ENCODE measurements at places on chromosomes 11 and 22.

DNA sequence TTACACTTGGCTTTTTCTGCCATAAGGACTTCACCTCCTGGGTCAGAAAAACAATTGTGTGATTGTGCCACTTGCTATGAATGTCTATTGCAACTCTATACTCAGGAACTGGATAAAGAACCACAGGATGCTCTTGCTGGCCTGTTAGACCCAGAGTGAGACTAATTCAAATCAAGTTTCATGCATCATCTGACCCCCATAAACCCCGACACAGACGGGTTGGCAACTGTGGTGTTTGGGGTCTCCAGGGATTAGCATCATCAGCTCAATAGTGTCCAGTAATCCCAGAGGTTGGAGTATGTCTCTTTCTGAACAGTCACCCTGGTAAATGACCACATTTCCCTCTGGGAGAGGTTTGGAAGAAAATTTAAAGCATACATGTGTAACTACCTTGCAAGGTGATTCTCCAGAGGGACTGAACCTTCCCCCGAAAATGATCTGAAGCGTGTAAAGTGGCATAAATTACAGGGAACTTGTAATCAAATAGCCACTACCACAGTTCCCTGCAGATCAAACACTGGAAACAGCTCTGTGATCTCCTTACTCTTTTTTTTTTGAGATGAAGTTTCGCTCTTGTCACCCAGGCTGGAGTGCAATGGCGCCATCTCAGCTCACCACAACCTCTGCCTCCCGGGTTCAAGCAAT, 1097.6 kb downstream of the TBC1D22A start:
- DNase-seq, result no peak

- no peak for DNase-seq
These were observed 48.5 kb downstream of the SVIP start for GRCh38 chr11:22780952-22781593.

DNA sequence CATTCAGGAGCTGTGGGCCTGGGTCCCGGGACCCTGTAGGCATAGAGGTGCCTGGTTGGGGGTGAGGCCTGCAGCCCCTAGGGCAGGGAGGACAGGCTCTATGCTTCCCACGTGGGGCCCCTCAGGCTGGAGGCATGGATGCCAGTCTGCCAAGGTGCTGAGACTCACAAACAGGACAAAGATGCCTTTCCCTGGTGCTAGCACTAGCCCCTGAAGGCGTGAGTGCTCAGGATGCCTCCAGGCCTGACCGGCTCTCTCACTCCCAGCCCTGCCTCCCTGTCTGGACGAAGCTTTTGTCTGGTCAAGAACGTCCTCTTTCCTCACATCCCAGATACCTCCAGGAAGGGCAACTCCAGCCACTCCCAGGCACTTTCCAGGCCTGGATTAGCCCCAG, 2.1 kb downstream of the CDC42BPG start:
- no peak for DNase-seq

DNA sequence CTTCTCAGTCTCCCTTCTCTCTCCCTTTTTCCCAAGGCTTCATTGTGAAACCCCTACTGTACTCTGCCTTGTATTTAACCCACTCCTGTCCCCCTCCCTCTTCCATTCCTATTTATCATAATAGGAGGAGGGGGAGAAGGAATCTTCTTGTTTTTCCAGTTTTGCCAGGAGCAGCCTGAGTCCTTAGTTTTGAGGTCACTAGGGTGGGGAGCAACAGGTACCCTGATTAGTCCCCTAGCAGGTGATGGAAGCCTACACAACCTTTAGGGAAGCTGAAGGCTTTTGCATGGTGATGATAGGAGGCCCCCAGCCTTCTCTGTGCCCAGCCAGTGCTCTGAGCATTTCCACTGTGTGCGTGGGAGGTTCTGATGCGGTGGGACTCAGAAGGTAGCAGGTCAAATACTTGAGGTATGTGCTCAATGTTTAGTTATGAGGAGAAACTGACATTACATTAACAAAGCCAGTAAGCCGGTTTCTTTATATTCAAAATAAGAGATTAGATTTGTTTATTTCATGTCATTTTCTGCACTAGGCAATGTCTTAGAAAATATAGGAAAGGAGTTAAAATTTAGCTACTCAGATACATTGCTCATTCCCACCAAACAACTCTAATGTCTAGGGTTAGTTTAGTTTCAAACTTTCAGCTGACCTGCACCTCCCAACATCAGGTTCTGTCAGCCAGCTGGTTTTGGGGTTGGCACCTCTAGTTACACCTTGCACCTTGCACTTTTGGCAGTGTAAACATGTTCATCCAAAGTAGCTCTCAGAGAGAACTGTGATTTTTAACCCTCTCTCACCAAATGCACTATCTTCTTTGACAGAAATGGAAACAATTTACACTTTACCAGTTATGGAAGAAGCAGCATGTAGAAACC, 26.0 kb downstream of the PARVA start:
- DNase-seq, result no peak

DNA sequence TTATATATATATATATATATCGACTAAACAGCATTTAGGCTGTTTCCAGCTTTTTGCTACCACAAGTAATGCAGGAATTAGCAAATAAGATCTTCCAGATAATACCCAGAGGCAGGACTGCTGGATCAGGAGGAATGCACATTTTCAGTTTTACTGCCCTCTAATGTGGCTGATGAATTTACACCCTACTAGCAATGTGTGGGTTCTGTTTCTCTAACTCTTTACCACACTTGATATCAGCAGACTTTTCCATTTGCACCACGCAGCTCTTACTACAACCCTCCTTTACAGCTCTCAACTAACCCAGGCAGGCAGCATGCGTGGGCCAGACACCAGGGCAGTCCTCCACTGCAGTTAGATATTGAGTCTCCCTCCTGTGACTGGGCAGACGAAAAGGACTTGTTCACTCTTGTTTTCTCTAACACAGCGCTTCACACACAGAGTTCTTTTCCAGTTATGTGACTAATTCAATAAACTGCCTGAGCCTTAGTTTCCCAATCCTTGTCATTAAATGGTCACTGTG, 67.7 kb downstream of the IGLL5 start:
- DNase-seq, result no peak

DNA sequence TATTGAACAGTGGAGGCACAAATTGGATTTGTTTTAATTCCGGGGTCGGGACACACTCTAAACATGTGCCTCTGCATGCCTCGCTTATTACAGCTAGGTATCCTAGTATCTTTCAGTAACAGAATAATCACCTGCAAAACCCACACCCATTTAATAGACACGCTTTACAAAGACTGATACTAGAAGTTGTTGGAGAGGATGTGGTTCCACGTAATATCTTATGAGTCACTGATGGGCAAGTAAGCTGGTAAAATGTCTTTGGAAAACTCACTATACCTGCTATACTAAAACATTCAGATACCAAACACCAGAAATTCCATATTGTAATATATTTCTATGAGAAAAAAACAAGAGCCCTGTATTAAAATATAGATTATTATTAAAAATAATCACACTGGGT, 84.0 kb downstream of the GGTLC2 start:
- DNase-seq, result no peak

GRCh38 chr22:44729391-44730021, 22.9 kb upstream of the ARHGAP8 start:
- DNase-seq, result no peak

- no peak for DNase-seq
These were observed 12.1 kb upstream of the AHNAK start for GRCh38 chr11:62558669-62559068.

DNA sequence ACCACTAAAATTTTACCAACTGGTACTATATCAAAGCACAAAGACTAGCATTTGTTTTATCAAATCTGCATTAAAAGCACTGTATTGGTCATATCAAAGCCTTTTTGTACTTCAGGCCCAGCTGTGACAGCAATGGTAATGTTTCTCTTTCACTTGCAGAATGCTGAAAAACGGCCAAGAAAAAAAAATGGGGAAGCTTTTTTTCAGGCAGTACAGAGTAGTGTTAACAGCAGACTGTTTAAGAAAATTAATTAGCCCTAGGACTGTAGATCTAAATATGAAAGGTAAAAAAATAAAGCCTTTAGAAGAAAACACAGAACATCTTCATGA, 33.3 kb downstream of the DENND5A start:
- no peak for DNase-seq

DNA sequence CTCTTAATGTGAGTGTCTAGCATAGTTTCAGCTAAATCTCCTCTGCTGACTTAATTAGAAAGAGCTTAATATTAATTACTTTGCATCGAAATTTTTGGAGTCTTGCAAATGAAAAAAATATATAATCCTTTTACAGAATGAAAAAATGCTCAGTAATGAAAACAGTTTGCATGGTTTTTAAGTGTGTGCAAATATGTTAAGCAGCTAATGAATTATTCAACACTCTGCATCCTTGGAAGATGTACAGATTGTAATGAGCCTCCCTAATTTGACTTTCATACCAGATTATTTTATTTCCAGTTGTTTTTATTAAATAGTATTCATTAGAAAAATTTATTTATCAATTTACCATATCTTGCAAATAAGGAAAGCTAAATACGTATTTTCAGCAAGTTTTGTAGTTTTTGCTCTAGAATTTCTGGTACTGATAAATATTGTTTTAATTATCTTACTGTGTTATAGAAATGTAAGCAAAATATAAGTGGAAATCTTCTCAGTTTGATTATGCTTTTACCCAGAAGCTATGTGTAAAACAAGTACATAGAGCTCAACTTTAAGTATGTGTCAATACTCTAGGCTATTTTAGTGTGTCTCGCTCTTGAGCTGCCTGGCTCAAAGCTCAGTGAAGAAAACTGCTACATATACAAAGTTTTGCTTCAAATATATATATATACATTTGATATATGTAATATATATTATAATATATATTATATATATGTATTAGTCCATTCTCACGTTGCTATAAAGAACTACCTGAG, 714.9 kb upstream of the LUZP2 start:
- DNase-seq, result no peak

DNA sequence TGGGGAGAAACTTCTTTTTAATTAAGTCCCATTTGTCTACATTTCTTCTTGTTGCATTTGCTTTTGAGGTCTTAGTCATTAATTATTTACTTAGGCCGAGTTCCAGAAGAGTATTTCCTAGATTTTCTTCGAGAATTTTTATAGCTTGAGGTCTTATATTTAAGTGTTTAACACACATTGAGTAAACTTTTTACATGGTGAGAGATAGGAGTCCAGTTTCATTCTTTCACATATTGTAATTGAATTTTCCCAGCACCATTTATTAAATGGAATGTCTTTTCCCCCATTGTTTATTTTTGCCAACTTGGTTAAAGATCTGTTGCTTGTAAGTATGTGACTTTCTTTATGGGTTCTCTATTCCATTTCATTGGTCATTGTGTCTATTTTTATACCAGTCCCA, 1344.0 kb upstream of the RAG2 start:
- DNase-seq, result no peak

DNA sequence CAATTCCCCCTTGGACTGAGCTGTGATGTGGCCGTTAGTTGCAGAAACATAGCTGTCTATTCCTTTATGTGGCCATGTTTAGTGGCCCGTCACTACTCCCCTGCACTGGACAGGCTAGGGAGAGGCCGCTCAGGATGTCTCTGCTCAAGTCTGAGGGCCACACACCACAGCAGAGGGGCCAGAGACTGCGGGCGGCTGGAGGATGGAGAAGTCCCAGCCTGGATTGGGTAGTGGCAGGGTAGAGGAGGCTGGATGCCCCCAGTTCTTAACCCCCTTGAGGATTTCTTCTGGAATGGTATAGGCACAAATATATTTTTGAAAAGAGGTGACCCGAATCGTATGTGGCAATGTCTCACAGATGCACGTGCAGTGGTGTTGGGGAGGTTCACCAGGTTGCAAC, 116.4 kb upstream of the B3GAT1 start:
- DNase-seq, result no peak

- no peak for DNase-seq
These were observed 64.1 kb downstream of the NECTIN1 start for GRCh38 chr11:119664701-119665420.

- DNase-seq, result no peak
These were observed 114.7 kb upstream of the OR4B1 start for GRCh38 chr11:48101958-48102357.

GRCh38 chr11:85768473-85769146, 42.3 kb downstream of the SYTL2 start:
- DNase-seq, result no peak

- DNase-seq, result no peak
These were observed 105.5 kb downstream of the CSNK2A3 start for GRCh38 chr11:11247576-11247975.

- peak; percentile 57 for DNase-seq
These were observed 616 bp downstream of the BTBD10 start for GRCh38 chr11:13462311-13462900.

- no peak for DNase-seq
These were observed 66.5 kb downstream of the EXT2 start for GRCh38 chr11:44162004-44162403.

DNA sequence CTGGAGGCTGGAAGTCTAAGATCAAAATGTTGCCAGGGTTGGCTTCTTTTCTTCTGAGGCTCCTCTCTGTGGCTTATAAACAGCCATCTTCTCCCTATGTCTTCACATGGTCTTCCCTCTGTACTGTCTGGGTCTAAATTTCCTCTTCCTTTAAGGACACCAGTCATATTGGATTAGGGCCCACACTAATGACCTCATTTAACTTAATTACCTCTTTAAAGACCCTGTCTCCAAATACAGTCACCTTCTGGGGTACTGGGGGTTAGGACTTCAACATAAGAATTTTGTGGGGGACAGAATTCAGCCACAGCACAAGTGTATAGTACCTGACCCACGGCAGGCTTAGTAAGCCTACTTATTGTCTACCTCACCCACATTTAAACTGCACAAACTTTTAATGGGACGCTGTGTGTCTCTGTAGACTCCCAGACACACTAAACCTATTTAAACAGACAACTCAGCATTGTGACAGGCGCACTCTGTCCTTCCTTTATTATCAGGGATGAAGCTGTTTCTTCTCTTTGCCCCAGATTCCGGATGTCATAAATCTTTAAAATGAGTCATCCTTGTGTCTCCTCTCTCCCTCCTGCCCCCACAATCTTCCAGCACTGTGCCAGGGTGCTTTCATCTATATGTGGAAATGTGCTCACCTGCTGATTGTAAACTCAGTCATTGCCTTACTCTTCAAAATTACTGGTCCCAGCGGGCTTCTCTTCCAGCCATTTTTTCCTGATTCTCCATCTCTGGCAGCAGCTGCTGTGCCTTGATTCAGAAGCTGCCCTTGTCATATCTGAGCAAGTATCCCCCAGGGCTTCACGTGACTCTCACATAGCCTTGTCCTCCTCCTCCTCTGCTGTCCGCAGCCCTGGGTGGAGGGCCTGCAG, 5.4 kb upstream of the MAPK8IP1 start:
- DNase-seq, result no peak

- DNase-seq, result no peak
These were observed 4.5 kb upstream of the SCGB1D2 start for GRCh38 chr11:62237499-62237898.

- DNase-seq, result no peak
These were observed 3.0 kb downstream of the RHOG start for GRCh38 chr11:3837793-3838192.

Measured in stimulated activated CD8-positive, alpha-beta memory T cell treated with anti-CD3 and anti-CD28 coated beads, Interleukin-2, amount 100 ng/mL, for 48 hours (primary cell).